ENCODE measurements at places on chromosomes 5 and 9. TPM values are rescaled to one million over a fixed set of nuclear protein-coding genes. Genes with fewer than 3 reads are reported as not detected.

DNA sequence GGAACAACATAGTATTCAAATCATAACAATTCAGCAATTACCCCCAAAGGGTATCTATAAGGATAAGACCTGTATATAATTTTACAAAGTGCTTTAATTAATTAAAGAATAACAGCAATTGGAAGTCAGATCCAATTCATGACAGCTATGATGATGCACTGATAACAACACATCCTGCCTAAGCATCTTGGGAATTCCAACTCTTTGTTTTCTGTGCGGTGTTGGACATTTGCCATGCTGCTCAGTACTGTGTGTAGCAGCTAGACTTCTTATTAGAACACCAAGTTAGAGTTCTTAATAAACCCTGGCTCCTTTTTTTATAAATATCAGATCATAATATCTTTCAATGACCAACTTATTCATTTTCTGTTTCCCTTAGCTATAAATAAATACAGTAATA, 209.0 kb downstream of the SEC61B start:
- no peak overlapping the region for H3K27ac ChIP-seq
- no peak for DNase-seq
- H3K4me1 ChIP-seq: peaks cover 20% of the 10 kb centered on the region
- H3K36me3 ChIP-seq: no peaks in the 10 kb centered on the region
- peaks cover 14% of the 10 kb centered on the region for H3K27me3 ChIP-seq
- H3K4me3 ChIP-seq: no peak overlapping the region

GRCh38 chr5:60177596-60177995, 284.1 kb upstream of the PDE4D start:
- H3K27ac ChIP-seq: no peak overlapping the region
- no peaks in the 10 kb centered on the region for H3K27me3 ChIP-seq
- H3K4me1 ChIP-seq: no peaks in the 10 kb centered on the region

GRCh38 chr5:127685662-127686061, 17.5 kb upstream of the CCDC192 start:
- H3K4me3 ChIP-seq: no peak overlapping the region
- peaks cover 1% of the 10 kb centered on the region for H3K27me3 ChIP-seq
- H3K4me1 ChIP-seq: no peaks in the 10 kb centered on the region
- no peaks in the 10 kb centered on the region for H3K36me3 ChIP-seq

DNA sequence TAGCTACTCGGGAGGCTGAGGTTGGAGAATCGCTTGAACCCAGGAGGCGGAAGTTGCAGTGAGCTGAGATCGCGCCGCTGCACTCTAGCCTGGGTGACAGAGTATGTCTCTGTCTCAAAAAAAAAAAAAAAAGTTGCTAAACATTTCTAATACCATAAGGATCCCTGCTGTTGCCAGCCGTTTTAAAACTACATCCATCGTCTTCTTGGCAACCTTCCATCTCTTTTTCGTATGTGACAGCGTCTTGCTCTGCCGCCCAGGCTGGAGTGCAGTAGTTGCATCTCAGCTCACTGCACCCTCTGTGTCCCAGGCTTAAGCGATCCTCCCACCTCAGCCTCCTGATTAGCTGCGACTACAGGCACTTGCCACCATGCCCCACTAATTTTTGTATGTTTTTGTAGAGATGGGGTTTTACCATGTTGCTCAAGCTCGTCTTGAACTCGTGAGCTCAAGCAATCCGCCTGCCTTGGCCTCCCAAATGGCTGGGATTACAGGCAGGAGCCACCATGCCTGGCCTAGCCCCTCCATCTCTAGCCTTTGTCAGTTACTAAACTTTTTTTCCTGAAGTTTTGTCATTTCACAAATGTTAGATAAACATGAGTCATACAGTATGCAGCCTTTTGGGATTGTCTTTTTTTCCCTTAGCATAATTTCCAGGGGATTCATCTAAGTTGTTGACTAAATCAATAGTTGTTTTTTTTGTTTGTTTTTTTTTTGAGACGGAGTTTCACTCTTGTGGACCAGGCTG, 13.5 kb downstream of the NSD1 start:
- no peak for DNase-seq
- H3K36me3 ChIP-seq: peaks cover 45% of the 10 kb centered on the region

GRCh38 chr9:74556685-74557084, 59.5 kb downstream of the RORB start:
- H3K36me3 ChIP-seq: no peaks in the 10 kb centered on the region
- H3K4me1 ChIP-seq: peaks cover 3% of the 10 kb centered on the region
- no peak overlapping the region for H3K4me3 ChIP-seq
- no peak for DNase-seq
- peaks cover 6% of the 10 kb centered on the region for H3K27me3 ChIP-seq

GRCh38 chr9:4760122-4760521, 19.1 kb upstream of the AK3 start:
- H3K27me3 ChIP-seq: peaks cover 8% of the 10 kb centered on the region
- peaks cover 16% of the 10 kb centered on the region for H3K4me1 ChIP-seq
- H3K36me3 ChIP-seq: no peaks in the 10 kb centered on the region
- no peak for DNase-seq
- no peak overlapping the region for H3K4me3 ChIP-seq

IRX4 gene
- total RNA-seq: not detected

CAMLG gene
- 31.0 TPM for total RNA-seq

RASGRF2 gene
- 2.4 TPM for total RNA-seq

PALM2AKAP2 gene
- not detected for total RNA-seq

ST8SIA4 gene
- total RNA-seq: 69.4 TPM

SAXO1 gene
- not detected for total RNA-seq

DRD1 gene
- total RNA-seq: not detected

Measured in activated CD4-positive, alpha-beta memory T cell treated with anti-CD3 and anti-CD28 coated beads, Interleukin-2, amount 10 ng/mL, durations not matched to agents 7 days and 5 days (primary cell).